Left kidney (tissue), 8 donors: ENCODE measurements at places on chromosomes 7 and 10. TPM values are rescaled to one million over a fixed set of nuclear protein-coding genes. Genes with fewer than 3 reads are reported as not detected.

DNA sequence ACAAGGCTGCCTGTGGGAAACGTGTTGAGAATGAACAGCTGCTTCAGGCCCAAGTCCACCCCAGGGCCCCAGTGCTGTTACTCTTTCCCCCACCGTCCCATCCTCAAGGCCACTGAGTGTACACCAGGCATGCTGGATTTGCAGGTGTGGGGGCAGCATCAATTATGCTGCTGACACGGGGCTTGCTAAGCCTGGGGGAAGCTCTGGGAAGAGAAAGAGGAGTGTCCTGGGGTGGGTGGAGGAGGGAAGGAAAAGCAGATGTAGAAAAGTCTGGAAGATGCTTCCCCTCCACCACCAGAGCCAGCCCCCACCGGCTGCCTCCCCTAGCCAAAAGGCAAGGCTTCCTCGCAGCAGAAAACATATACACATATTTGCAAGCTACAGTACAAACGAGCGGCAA, 153.9 kb downstream of the CDH23 start:
- DNase-seq, result no peak

GRCh38 chr7:134391223-134391622, 67.7 kb downstream of the AKR1B1 start:
- DNase-seq, result no peak

- DNase-seq, result no peak
Measured at GRCh38 chr10:103720964-103721335, 134.4 kb downstream of the SH3PXD2A start.

GRCh38 chr7:28178599-28178998, 2.0 kb downstream of the JAZF1 start:
- DNase-seq, result no peak

DNA sequence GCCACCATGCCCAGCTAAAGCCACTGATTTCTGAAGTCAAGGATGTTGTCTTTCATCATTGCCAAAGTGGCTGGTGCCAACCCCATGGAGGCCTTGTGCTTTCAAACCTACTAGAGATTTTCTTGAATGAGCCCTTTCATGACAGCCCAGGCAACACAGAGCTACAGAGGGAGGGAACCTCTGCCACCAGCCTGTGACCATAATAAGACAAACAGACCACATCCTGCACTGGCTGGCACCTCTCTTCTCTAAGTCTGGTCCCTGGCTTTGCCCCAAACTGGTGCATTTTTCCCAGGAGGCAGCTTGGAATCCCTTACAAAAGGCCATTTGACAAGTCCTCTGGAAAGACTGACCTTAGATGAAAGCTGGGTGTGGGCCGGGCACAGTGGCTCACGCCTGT, 348.8 kb downstream of the GALNT17 start:
- DNase-seq, result no peak

GRCh38 chr7:108246227-108246837, 116.2 kb upstream of the LAMB4 start:
- peak; percentile 46 for DNase-seq

DNA sequence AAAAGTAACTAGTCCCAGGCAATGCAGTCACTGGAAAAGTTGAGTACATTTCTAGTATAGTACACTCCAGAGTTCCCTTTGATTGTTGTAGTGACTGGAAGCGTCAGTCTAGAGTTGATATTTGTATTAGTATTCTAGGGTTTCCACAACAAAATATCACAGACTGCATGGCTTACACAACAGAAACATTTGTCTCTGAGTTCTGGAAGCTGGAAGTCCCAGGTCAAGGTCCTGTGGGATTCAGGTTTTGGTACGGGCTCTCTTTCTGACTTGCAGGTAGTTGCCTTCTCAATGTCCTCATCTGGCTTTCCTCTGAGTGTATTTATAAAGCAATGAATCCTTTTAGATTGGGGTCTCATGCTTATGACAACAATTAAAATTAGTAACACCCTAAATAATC, 1119.1 kb upstream of the PHF14 start:
- DNase-seq, result no peak

DNA sequence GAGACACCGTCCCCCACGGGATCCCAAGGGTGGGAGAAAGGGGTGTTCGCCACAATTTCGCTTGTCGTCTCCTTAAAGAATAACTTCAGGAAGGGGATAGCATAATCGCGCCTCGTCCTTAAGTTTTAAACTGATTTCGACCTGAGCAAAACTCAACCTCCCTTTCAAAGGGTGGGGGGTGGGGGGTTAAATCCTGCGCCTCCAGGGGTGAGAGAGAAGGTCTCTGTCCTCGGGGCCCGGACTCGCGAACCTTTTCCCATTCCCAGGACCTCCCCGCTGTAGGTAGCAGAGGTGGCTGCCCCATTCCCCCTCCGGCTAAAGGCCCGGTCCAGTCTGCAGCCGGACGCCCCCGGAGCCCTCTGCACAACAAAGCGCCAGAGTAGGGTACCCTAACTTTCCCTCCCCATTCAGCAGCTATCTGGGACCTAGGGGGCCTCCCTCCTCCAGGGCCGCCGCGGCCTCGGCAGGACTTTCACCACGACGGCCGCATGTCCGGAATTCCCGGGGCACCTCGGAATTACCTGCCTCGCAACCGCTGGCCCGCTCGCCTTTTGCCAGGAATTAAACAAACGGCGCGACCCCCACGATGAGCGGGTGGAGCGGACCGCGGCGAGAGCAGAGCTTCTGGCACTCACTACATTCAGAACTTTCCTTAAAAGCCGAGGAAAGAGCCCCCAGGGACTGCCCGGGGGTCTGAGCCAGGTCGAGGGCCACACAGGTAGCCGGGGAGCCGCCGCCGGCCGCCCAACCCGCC, 1.7 kb downstream of the CDK6 start:
- DNase-seq, result no peak

Gene IDI2
- not detected for polyA plus RNA-seq

Gene ABCB1
- 27.4 TPM for polyA plus RNA-seq

Gene WEE2
- 0.58 TPM for polyA plus RNA-seq
